ENCODE measurements at places on chromosomes 4 and X.

GRCh38 chr4:142156256-142156655 lies 519.9 kb downstream of the IL15 start:
- DNase-seq = no peak

GRCh38 chrX:41728125-41728524 lies 4.1 kb downstream of the GPR82 start:
- no peak for DNase-seq

DNA sequence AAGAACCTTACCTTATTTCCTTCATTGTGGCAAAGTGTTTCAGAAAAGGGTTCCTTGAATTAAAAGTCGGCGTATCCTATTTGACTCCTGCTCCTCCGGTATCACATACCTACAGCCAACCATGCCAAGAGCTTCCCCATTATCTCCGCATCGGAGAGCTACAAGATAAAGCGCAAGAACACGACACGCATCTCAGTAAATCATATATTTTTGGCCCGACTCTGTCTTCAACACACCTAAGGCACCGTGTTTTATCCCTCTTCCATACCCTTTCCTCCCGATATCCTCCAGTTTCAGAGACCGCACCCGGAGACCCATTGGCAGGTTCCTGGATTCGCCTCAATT lies 497 bp upstream of the THAP9 start:
- no peak for DNase-seq

GRCh38 chr4:8779490-8779932 lies 92.1 kb downstream of the HMX1 start:
- DNase-seq = no peak

DNA sequence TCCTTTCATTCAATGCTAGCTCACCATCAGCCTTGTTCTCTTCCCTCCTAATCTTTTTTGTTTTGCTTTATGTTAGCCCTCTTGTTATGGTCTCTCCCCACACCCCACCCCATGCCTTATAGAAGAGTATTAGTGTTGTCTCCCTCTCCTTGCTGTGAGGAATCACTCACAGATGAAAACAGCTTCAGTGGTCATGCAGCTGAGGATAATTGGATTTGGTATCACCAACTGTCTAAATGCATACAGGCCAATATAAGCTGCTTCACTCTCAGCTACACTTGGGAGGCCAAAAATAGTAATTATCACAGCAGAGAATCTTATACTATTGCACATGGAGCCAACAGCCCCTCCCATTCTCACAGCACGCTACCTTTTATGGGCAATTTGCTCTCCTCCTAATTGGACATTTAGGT lies 494.6 kb upstream of the FAM241A start:
- no peak for DNase-seq

- no peak for DNase-seq
Measured at GRCh38 chrX:2404776-2405175, 96.0 kb downstream of the DHRSX start.

GRCh38 chr4:76611616-76612207 lies 176.7 kb downstream of the SHROOM3 start:
- no peak for DNase-seq

GRCh38 chr4:56460085-56460484 lies 7.3 kb upstream of the SRP72 start:
- DNase-seq = no peak

GRCh38 chrX:88101968-88102367 lies 584.4 kb downstream of the KLHL4 start:
- DNase-seq = no peak

- DNase-seq = no peak
Measured at GRCh38 chr4:134944115-134944514, 742.5 kb upstream of the PABPC4L start.

- DNase-seq = no peak
Measured at GRCh38 chr4:85154591-85154990, 188.1 kb upstream of the WDFY3 start.

DNA sequence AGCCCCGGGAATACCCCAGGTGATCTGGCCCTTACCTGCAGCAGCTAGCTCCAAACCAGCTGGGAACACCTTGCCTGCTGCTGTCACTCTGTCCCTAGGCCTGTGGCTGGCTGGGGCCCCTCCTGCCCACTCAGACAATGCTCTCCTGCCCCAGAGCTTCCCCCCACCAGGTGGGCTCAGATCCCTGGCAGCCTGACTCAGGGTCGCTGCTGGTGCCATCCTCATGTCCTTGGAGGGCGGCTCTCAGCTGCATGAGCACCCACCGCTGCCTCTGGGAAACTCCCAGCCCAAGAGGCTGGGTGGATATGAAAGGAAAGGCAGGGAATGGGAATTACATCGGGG lies 15.8 kb downstream of the C4orf50 start:
- no peak for DNase-seq

GRCh38 chrX:17976955-17977354 lies 115.9 kb upstream of the RAI2 start:
- no peak for DNase-seq

- peak; percentile 27 for DNase-seq
Measured at GRCh38 chrX:10618961-10619360, 1.4 kb downstream of the MID1 start.

DNA sequence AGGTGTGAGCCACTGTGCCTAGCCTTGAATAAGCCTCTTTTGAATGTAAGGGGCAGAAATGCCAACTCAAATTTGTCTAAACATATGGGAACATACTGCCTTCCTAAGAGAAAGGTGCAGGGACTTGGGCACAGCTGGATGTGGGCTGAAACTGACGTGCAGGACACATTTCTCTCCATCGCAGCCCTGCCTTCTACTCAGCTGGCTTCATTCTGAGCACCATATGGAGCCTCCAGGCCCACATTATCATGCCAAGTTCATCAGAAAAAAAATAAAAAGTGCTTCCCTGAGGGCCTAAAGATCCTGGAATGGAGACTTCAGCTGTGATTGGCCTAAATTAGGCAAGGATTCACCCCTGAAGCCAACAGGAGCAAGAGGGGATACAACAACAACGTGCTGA lies 386.2 kb downstream of the RAB28 start:
- no peak for DNase-seq

DNA sequence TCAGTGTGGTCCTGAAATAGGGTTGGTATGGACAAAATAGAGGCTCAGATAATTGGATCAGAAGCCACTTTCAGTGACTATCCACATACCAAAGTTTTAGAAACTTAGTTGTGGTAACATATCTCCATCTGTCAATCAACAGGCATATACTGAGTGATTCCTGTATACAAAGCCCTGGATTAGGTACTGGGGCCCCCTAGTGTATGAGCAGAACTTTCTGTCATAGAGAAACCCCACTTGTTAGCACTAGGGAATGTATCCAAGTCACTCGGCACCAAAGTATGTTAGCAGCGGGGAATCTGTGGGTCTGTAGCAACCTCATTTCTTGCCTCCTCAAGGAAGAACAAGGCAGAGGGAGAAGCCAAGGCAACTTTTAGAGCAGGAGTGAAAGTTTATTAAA lies 50.7 kb downstream of the MAP7D3 start:
- DNase-seq = no peak

GRCh38 chr4:142293536-142293935 lies 552.6 kb downstream of the INPP4B start:
- no peak for DNase-seq

- no peak for DNase-seq
Measured at GRCh38 chrX:40368611-40369061, 212.1 kb upstream of the ATP6AP2 start.

DNA sequence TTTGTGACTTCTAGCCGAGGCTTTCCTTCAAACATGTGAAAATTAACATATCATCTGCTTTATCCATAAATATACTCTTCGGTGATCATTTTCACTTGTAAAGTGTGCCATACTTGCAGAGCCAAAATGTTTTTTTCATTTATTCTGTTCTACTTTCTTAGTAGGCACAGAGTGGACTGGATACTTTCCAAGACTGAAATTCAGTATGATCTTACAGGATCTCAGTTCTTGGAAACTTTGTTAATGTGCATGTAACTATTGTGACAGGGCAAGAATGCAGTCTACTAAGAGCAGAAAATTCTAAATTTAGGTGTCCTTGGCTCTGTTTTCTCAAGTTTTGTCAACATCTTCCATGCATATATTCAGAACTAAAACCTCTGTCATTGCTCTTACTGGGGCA lies 284.9 kb downstream of the TEX13A start:
- no peak for DNase-seq

- DNase-seq = no peak
Measured at GRCh38 chr4:15506464-15506863, 36.8 kb downstream of the CC2D2A start.

DNA sequence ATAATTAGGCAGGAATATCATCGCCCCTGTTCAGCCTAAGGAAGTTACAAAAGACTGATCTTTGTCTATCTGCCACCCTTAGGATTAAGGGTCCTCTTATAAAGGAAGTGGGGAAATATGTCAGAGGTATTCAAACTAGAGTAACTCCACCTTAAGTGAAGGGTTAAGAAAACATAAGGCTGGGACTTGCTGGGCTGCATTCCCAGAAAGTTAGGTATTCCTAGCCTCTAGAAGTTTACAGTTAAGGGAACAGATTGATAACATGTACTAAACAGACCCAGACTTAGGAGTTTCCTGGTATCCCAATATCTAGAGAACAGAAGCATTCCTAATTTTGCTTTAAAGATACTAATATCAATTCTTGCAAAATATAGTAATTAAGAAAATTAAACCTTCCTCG lies 6.0 kb downstream of the CXCL2 start:
- DNase-seq = no peak

DNA sequence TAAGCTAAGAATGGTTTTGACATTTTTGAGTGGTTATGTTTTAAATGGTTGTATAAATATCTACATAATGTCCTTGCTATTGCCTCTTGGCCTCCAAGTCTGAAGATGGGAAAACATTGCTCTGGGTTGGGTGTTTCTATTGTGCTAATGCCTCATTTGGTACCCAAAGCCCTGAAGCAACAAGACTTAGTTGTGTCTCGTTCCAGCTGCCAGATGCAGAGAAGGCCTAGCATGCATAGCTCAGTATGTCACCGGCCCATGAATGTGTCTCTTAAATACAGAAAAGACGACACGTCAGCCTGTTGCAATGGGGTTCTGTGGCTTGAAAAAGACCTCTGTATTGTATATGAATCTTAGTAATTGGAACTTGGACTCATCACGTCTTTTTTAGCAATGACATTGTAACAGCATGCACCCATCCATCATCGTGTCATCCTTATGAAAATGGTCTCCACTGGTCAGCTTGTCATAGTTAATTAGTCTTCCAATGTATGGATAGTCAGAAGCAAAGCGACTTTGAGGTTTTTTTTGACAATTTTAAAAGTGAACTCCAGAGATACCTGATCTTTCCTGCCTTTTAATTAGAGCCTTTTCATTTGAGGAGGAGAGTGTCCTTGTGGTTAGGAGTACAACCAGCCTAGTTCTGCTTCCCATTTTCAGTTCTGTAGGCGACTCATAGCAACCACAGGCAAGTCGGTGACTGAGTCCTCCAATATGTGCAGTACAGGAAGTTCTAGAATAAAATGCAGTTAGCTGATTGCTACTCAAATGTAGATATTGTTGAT lies 126.4 kb upstream of the GATB start:
- no peak for DNase-seq

DNA sequence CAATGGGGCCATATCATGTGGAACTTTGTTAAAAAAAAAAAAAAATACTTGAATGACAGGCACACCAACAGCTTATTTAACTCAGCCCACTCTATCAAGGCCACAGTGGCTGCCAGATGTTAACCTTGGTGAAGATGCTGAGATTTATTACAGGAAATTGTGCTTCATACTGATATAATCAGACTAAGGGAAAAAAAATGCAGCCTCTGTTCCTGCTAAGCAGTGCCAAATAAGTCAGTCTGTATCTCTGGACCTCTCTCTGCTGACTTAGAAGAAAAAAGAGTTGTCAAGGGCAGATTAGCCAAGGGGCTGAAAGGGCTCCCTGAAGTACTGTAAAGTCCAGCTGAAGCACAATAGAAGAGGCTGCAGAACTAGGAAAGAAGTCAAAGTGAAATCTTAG lies 677.7 kb upstream of the HTR2C start:
- DNase-seq = no peak

DNA sequence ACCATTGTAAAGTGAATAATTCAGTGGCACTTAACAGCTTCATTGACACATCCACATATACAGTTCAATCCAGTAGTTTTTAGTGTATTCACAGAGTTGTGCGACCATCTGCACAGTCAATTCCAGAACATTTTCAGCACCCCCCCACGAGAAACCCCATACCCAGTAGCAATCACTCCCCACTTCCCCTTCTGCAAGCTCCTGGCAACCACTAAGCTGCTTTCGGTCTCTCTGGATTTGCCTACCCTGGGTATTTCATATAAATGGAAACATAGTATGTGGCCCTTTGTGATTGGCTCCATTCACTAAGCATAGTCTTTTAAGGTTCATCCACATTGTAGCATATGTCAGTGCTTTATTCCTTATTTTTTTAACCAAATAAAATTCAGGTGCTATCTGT lies 10.0 kb downstream of the MSL3 start:
- no peak for DNase-seq

DNA sequence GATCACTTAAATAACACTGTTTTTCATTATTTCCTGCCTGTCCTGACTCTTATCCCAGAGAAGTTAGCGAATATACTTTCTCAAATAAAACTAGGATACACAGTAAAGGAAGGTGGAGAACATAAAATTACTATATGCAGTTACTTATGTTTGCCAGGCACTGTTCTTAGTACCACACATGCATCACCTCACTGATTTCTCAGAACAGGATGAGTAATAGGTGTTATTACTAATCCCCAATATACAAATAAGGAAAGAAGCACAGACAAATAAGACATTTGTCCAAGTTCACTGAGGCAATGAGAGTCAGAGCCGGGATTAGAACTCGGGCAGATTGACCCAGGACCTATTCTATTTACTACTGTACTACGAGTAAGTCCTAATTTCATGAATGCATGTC lies 91.7 kb downstream of the CORIN start:
- no peak for DNase-seq

GRCh38 chr4:110515676-110516075 lies 39.7 kb downstream of the ENPEP start:
- DNase-seq = no peak

GRCh38 chr4:184583738-184584502 lies 65.3 kb downstream of the CASP3 start:
- DNase-seq = no peak

DNA sequence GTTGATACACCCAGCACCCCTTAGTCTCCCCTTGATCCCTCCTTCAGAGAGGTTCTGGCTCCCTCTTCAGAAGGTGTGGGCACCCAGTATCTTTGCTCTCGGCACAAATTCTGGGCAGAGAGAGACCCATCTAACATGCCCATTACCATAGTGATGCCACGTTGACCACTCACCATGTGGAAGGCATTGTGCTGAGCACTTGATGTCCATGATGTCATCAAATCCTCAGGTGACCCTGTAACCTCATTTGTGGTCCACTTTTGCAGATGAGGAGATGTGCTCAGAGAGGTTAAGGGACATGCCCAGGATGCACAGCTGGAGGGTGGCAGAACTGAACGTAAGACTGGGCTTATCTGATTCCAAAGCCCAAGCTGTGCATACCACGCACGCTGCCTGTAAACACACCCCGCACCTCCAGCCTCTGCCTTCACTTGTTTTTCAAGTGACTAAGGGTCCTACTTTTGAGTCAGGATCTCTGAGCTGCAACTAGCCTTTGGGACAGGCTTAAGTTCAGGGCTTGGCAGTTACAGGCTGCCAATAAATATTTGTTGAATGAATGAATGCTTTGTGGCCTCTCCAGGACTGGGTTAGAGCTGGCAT lies 55.2 kb downstream of the HTRA3 start:
- DNase-seq = peak; percentile 29

- DNase-seq = no peak
Measured at GRCh38 chr4:53917729-53918128, 146.7 kb downstream of the CHIC2 start.
